ENCODE measurements at places on chromosomes 16 and 17. TPM values are rescaled to one million over a fixed set of nuclear protein-coding genes. Genes with fewer than 3 reads are reported as not detected.
A peak's percentile ranks its signal among the peaks of the same experiment; 100 is the strongest.

LIMD2 gene
- 3.8 TPM for total RNA-seq

DNA sequence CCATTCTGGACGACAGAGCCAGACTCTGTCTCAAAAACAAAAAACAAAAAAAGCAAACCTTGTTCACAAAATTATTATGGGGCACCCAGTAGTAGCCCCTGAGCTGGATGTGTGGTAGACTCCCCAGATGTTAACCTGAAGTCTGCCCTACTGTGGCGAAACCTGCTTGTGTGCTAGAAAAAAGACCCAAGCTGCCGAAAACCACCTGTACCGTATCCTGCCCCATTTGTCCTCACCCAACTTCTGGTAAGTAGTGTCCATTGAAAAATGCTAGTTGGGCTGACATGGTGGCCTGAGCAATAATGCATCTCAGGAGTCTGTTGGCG is 9.1 kb downstream of the RMI2 start:
- no peak for DNase-seq

EVI2A gene
- total RNA-seq = 17.9 TPM

DNA sequence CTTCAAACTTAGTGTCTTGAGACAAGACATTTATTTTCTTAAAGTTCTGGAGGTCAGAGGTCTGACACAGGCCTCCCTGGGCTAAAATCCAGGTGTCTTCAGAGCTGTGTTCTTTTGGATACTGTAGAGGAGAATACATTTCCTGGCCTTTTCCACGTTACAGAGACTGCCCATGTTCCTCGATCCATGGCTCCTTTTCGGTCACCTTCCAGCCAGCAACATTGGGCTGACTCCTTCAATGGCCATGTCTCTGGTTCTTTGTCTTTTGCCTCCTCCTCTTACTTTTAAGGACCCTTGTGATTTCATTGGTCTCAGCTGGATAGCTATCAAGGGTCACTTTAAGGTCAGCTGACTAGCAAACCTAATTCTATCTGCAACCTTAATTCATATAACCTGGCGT is 212.4 kb downstream of the WWOX start:
- no peak for DNase-seq

NOS2 gene
- not detected for total RNA-seq

PRSS53 gene
- under 0.01 TPM for total RNA-seq

C1QTNF1 gene
- 80.8 TPM for total RNA-seq

CD79B gene
- total RNA-seq = 0.29 TPM

- DNase-seq = no peak
Observed at GRCh38 chr17:37714897-37715296, 30.0 kb downstream of the HNF1B start.

GRCh38 chr17:65394811-65395472 is 166.5 kb downstream of the AXIN2 start:
- DNase-seq = no peak

DNA sequence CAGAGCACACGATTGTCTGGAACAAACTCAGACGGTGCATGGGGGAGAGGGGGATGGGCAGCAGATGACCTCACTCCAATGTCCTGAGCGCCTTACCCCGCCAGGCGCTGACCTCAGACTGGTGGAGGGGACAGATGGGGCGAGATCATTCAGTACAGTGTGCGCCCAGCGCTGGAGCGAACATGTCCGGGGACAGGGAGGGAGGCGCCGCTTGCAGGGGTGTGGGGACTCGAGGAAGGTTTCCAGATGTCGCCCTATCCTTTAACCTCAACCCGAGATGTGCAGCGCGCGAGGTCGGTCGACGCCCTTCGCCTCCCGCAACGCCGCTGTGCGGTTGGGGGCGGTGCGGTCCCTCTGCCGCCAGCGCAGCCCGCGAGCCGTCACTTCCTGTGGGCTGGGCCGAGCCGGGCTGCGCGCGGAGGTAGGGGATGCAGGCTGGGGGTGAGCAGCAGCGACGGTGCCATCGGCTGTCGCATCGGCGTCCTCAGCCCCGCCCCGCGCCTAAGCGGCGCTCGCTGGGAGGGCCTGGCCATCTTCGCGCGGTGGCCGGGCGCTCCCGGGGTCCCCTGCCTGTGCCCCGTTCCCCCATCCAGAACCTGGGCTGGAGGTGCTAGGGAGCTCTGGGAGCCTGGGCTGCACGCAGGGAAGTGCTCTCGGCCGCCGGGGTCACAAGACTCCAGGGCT is 5.3 kb upstream of the CDR2L start:
- DNase-seq = peak; percentile 69
